ENCODE measurements at places on chromosomes 1 and 21.

DNA sequence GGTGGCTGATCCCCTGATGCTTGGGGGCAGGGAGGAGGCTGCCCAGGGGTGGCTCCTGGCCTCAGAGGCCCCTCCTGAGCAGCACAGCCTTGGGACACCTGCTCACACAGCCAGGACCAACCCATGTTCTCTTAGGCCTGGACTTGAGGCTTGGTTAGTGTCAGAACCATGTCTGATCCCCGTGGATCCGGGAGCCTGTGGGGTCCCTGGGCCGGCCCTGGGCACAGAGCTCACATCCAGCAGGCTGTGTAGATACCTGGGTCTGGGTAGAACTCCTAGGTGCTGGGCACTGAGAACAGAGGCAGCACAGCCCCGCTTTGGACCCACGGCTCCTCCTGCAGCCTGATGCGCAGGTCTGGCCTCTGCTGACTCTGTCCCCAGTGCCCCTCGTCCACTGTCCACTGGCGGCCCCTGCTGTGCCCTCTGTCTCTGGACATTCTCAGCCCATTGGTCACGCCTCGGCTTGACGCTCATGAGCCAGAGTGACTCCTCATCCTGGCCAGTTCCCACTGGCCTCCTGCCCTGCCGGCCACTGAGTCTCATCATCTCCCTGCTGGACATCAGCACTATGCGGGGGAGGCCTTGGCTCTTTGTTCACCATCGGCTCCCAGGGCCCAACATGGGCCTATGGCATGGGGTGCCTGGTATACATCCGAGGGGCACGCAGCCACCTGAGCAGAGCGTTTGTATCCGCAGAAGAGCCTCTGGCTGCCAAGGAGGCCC, 70.2 kb downstream of the TRIM11 start:
- DNase-seq, result no peak

- DNase-seq, result no peak
Measured at GRCh38 chr1:108034396-108034795, 69.4 kb upstream of the VAV3 start.

DNA sequence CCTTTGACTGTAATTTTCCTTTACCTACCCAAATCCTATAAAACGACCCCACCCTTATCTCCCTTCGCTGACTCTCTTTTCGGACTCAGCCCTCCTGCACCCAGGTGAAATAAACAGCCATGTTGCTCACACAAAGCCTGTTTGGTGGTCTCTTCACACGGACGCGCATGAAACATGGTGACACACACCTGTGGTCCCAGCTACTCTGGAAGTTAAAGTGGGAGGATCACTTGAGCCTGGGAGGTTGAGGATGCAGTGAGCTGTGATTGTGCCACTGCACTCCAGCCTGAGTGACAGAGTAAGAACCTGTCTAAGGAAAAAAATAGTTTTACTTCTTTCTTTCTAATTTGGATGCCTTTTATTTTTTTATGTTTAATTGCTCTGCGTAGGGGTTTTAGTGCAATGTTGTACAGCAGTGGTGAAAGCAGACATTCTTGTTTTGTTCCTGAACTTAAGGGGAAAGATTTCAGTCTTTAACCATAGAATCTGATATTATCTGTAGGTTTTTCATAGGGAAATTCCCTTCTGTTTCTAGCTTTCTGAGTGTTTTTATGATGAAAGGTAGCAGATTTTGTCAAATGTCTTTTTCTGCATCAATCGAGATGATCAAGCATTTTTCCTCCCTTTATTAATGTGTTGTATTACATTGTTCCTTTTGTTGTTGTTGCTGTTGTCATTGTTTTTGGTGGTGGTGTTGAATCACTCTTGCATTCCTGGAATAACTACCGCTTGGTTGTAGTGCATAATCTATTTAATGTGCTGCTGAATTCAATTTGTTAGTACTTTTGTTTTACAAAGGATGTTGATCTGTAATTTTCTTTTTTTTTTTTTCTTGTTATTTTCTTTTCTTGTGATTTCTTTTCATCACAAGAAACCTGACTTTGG, 497.4 kb downstream of the DISC1 start:
- no peak for DNase-seq

DNA sequence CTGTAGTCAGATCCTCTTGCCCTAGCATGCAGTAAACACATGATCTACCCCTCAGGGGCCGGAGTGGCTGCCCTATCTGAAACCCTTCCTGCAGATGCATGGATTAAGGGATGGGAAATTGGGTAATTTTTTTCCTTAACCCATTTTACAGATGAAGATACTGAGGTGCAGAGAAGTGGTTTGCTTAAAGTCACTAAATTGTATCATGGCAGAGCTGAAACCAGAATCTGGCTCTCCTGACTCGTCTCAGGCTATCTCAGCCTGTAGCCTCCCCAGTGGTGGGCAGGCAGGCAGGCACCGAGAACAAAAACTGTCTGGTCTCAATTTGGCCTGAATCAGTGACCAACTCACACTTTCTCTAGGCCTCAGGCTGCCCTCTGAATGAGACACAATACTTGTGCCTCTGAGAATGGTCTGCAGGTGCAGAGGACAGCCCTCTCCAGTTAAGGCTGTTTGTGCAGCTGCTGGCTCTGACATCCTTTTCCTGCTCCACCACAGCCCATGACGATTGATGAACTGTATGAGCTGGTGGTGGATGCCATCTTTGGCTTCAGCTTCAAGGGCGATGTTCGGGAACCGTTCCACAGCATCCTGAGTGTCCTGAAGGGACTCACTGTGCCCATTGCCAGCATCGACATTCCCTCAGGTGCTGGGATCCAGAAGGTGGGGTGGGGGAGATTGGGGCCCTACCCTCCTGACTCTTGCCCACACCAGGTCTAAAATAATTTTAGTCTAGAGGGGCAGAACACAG, 1.5 kb downstream of the NAXE start:
- DNase-seq, result no peak

- no peak for DNase-seq
Measured at GRCh38 chr1:67429528-67430357, 459 bp downstream of the SERBP1 start.

All from central memory CD8-positive, alpha-beta T cell (primary cell).